ENCODE measurements at places on chromosomes 5 and 9. TPM values are rescaled to one million over a fixed set of nuclear protein-coding genes. Genes with fewer than 3 reads are reported as not detected.

PITX1 gene
- not detected for polyA plus RNA-seq

GRCh38 chr9:130378875-130379648 is 65.7 kb upstream of the ASS1 start:
- peaks cover 3% of the 10 kb centered on the region for H3K4me1 ChIP-seq
- H3K27me3 ChIP-seq = no peaks in the 10 kb centered on the region

GAS1 gene
- 8.8 TPM for polyA plus RNA-seq

PLPPR1 gene
- polyA plus RNA-seq = 125 TPM

FAM120AOS gene
- polyA plus RNA-seq = 49.6 TPM

DNA sequence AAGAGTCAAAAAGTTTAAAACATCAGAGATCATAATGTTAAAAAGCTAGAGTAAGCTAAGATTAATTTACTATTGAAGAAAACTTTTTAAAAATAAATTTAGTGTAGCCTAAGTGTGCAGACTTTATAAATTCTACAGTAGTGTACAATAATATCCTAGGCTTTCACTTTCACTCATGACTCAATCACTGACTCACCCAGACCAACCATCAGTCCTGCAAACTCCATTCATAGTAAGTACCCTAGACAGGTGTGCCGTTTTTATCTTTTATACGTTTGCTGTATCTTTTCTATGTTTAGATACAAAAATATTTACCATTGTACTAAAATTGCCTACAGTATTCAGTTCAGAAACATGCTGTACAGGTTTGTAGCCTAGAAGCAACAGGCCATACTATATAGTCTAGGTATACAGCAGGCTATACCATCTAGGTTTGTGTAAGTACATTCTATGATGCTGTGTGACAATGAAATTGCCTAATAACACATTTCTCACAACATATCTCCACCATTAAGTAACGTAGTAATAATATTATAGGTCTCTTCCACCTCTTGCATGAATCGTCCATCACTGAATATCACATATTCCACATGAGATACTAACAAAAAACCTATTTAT is 59.2 kb downstream of the MEGF9 start:
- no peak for DNase-seq
- H3K27me3 ChIP-seq = no peaks in the 10 kb centered on the region
- H3K4me1 ChIP-seq = no peaks in the 10 kb centered on the region

PPP3R2 gene
- polyA plus RNA-seq = 0.55 TPM

DNA sequence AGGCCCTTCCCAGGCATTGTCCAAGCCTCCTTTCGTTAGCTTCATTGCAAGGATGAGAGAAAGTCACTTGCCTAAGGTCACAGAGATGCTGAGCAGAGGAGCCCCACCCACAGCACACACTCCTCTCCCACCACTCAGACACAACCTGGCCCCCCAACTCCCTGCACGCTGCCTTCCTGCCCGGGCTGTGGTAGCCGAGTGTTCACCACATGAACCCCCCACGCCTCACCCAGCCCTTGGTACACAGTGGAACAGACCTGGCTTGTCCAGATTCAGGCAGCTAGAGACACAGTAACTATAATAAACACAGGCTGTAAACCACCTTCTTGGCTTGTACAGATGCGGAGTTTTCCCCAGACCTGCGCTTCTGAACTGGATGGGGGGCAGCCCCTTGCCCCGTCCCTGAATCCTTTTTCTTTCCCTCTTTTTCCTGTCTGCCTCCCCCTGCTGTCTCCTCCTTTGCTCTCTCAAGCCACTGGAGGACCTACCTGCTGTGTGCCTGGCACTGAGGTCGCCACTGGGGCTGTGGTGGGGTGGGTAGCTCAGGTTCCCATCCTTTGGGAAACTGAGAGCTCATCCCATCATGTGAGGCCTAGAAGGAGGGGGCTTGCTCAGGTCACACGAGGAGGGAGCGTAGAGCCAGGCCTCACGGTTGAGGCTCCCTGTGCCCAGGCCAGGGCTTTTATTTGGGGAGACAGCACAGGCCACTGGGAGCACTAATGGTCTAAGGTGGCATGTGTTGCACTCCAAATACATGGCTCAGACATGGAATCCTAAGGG is 55.7 kb upstream of the SYNPO start:
- no peaks in the 10 kb centered on the region for H3K27me3 ChIP-seq
- H3K36me3 ChIP-seq = no peaks in the 10 kb centered on the region
- H3K4me3 ChIP-seq = no peak overlapping the region
- H3K27ac ChIP-seq = no peak overlapping the region

- H3K27ac ChIP-seq = no peak overlapping the region
- H3K4me3 ChIP-seq = no peak overlapping the region
- H3K36me3 ChIP-seq = peaks cover 3% of the 10 kb centered on the region
- peaks cover 11% of the 10 kb centered on the region for H3K4me1 ChIP-seq
Observed at GRCh38 chr5:1134478-1134877, 22.6 kb upstream of the SLC12A7 start.

- no peaks in the 10 kb centered on the region for H3K4me1 ChIP-seq
- H3K4me3 ChIP-seq = no peak overlapping the region
- no peaks in the 10 kb centered on the region for H3K36me3 ChIP-seq
- no peak overlapping the region for H3K27ac ChIP-seq
Observed at GRCh38 chr5:94245608-94246007, 372.8 kb downstream of the KIAA0825 start.

CDC25C gene
- 3.3 TPM for polyA plus RNA-seq

DNA sequence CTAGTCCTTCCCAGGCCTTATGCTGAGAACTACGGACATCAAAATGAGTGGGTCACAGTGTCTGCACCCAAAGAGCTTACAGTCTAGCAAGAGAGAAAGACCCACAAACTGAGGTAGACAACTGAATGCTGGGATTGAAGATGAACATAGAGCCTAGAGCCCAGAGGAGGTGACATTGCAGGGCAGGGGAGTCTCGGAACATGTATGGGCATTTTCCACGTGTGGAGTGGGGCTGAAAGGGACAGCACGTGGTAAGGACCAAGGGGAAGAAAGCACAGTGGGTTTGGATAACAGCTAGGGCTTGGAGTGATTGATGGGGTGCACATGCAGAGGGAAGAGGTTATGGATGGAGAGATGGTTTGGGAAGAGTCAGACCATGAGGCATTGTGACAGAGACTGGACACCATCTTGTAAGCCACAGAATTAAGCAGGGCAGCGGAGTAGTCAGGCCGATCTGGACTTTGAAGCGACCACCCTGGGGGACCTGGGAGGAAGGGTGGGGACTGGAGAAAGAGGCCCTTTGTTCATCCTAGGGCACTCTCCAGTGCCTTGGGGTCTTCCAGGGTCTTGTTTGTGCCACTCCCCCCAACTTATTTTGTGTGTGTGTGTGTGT is 47.5 kb upstream of the SH3PXD2B start:
- H3K27ac ChIP-seq = no peak overlapping the region
- no peaks in the 10 kb centered on the region for H3K36me3 ChIP-seq
- no peaks in the 10 kb centered on the region for H3K27me3 ChIP-seq
- H3K4me1 ChIP-seq = peaks cover 21% of the 10 kb centered on the region
- H3K4me3 ChIP-seq = no peak overlapping the region
- DNase-seq = no peak

DNA sequence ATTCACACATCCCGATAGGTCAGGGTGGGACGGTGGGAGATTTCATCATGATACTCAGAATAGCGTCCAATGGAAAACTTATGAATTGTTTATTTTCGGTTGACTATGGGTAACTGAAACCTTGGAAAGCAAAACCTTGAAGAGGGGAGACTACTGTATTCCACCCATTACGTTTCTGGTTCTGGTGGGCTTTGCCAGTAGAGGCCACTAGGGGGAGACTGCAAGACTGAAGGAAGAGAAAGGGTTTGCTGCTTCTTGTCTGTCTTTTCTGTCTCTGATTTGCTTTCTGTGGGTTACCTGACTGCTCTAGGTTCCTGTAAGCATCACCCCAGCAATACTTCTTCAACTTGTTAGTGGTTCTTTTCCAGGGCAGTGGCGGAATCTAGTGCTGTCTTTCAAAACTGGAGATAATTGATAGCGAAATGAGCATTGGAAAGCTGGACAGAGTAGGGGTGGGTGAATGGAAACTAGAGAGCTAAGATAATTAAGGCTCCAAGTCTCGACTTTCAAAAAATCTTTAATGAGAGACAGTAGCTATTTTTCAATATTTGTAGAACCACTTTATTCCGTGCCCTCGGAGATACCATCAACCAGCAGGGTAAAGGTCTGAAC is 27.0 kb downstream of the GRIN3A start:
- no peak overlapping the region for H3K27ac ChIP-seq
- no peak overlapping the region for H3K4me3 ChIP-seq
- no peaks in the 10 kb centered on the region for H3K4me1 ChIP-seq
- no peaks in the 10 kb centered on the region for H3K36me3 ChIP-seq

DNA sequence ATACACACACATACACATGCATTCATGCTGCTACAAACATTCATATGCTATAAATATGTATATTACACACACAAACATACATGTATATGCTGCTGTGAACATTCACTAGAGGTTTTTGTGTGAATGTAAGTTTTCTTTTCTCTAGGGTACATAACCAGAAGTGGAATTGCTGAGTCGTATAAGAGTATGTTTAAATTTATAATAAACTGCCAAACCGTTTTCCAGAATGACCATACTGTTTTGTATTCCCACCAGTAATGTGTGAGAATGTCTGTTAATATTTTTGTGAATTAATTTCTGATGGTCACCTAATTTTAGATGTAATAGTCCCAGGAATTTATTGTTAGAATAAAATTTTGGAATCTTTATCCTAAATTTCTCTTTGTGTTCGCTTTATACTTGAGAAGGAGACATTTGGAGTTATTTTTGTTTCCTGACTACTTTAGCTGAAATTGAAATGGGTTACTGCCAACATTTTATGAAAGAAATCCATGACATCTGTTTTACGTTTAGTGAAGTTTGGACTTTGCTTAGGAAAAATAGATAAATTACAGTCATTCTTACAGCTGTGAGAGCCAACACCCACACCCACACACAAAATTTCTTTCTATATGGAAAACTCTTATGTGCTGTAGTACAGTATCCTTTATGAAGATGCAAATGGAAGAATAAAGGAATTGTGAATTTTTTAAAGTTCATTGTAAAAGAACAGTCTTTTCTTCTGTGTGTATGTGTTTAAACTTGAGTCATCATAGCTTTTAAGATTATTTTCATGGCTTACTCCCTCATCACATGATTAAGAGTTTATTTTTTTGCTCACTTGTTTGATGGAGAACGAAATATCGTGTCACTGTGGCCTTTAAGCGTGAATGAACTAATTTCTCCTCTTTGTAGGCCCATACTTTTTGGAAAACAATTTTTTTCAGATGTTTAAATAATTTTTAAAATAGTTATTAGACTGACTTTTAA is 24.3 kb downstream of the CENPP start:
- peak; percentile 56 for DNase-seq
- no peaks in the 10 kb centered on the region for H3K27me3 ChIP-seq

- H3K27me3 ChIP-seq = no peaks in the 10 kb centered on the region
- H3K27ac ChIP-seq = no peak overlapping the region
- no peak overlapping the region for H3K4me3 ChIP-seq
- DNase-seq = no peak
- no peaks in the 10 kb centered on the region for H3K4me1 ChIP-seq
Observed at GRCh38 chr9:6876195-6876894, 118.6 kb downstream of the KDM4C start.

GRCh38 chr5:76688836-76689235 is 27.1 kb upstream of the F2R start:
- H3K27me3 ChIP-seq = no peaks in the 10 kb centered on the region
- H3K36me3 ChIP-seq = no peaks in the 10 kb centered on the region
- DNase-seq = no peak
- H3K27ac ChIP-seq = no peak overlapping the region

ADAMTS19 gene
- 0.87 TPM for polyA plus RNA-seq
